ENCODE measurements at places on chromosomes 4 and X.

DNA sequence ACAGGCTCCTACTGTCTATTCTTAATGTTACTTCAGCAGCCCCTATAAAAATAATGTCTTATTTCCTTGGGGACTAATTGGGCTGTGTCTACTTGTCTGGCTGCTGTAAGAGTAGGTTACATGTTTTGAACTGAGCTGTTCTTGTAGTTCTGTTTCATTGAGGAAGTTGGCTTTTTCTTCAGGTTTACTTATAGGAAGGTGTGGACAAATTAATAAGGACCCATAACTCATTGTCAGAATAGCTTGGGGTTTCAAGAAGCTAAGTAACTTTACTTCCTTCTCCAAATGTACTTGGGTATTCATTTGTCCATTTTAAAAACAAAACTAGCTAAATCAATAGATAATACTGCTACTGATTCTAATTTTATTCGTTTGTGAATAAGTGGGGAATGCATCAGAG lies 487.2 kb downstream of the FAT4 start:
- no peak for DNase-seq

- DNase-seq, result no peak
Observed at GRCh38 chr4:182831376-182831775, 85.8 kb downstream of the DCTD start.

DNA sequence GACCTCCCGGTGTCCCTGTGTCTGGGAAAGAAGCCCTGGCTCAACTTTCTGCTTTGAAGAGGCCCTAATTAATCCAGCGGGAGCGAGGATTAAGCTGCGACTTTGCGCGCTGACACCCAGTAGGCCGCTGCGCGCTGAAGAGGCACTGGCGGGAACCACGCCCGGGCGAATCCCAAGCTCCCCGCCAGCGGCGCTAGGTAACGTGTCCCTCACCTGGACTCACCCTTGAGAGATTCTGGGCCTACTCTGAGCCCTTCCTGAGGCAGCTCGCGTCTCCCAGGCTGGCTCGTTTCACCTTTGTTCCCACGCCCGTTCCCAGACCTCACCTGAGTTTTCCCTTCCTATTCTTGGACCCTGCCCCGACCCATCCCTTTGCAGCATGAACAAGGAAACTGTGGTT lies 616 bp upstream of the KLHL34 start:
- no peak for DNase-seq

GRCh38 chrX:31024866-31025265 lies 47.0 kb downstream of the FTHL17 start:
- DNase-seq, result no peak

- no peak for DNase-seq
Observed at GRCh38 chr4:136754810-136755530, 777.3 kb downstream of the PCDH18 start.

GRCh38 chr4:107893171-107894137 lies 37.9 kb upstream of the CYP2U1 start:
- no peak for DNase-seq

- no peak for DNase-seq
Observed at GRCh38 chr4:184994010-184994622, 24.2 kb upstream of the HELT start.

DNA sequence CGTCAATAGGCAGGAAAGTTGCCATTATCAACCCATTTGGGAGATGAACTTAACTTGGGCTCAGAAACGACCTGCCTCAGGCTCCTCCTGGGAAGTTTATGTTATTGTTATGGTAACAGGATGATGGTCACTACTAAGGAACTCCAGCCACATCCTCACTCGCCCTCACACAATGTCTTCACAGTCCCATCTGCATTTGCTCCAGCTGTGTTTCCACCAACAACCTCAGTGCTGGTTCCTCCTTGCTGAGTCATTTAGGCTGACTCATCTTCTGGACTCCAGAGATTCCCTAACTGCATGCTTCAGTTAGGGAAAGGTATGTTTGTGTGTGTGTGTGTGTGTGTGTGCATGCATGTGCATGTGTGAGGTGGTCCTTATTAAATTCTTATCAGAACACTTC lies 293.4 kb upstream of the BOD1L1 start:
- DNase-seq, result no peak

- DNase-seq, result no peak
Observed at GRCh38 chrX:96985046-96985445, 101.3 kb downstream of the RPA4 start.

GRCh38 chrX:18424482-18425198 lies 768 bp upstream of the CDKL5 start:
- DNase-seq, result no peak

DNA sequence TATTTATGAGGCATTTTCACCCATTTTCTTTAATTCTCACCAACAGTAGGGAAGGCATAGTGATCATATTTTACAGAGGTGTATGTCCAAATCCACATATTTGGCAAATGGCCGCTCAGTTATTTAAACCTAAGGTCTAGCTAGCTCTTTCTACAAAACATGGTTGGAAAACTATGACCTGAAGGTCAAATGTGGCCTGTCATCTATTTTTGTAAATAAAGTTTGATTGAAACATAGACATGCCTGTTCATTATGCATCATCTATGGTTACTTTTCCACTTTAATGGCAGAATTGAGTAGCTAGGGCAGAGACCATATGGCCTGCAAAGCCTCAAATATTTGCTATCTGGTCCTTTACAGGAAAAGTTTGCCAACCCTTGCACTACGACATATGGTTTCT lies 44.2 kb downstream of the GBA3 start:
- DNase-seq, result no peak

DNA sequence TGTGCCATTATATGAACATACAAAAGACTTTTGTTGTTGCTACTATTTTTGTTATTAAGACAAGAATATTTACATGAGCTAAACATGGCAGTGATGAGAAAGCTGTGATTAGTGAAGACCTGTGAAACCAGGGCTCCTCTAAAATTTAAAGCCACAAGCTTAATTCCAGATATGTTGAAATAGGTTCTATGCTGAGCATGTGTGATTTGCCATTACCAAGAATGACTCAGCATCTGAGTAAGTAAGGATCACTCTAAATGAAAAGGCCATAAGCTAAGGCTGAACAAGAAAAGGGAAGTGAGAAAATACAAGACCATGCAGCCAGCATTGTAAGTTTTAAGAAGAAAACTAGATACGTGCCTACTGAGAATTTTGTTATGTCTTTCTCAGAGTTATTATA lies 75.9 kb upstream of the CAMK2D start:
- DNase-seq, result no peak

- no peak for DNase-seq
Observed at GRCh38 chr4:116358633-116359222, 726.6 kb downstream of the TRAM1L1 start.

- DNase-seq, result no peak
Observed at GRCh38 chr4:69823481-69824186, 36.3 kb downstream of the SULT1E1 start.

- no peak for DNase-seq
Observed at GRCh38 chr4:147328756-147329446, 152.0 kb upstream of the EDNRA start.

DNA sequence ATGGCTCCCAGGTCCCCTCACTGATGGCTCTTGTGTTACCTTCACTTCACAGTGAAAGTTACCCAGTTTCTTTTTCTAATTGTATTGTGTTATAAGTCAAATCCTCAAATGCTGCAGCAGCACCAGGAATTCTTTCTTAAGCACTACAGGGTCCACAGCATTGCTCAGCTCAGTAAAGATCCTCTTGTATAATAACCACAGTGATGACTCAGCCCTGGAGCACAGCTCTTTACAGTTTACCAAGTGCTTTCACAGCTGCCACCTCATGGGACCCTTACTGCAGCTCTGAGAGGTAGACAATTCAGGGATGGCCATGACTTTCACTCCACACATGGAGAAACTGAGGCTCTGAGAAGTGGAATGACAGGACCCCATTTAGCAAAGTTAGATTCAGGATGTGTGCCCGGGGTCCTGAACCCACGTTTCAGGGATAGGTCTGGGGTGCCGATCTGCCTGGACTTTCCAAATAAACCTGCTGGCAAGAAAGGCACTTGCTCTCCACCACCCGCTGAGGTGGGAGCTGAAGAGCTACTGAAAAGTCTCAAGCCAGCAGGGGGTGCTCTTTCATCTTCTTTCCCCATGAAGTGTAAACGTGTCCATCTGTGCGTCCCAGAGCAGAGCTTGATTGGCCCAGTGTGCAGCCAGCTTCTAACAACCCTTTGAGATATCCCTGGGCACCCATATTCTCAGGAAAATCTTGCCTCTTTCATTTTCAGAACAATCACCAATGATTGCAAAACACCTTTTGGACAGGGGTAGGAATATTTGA lies 35.7 kb upstream of the GABRQ start:
- DNase-seq, result no peak

GRCh38 chr4:93147524-93148212 lies 680.9 kb upstream of the ATOH1 start:
- no peak for DNase-seq

DNA sequence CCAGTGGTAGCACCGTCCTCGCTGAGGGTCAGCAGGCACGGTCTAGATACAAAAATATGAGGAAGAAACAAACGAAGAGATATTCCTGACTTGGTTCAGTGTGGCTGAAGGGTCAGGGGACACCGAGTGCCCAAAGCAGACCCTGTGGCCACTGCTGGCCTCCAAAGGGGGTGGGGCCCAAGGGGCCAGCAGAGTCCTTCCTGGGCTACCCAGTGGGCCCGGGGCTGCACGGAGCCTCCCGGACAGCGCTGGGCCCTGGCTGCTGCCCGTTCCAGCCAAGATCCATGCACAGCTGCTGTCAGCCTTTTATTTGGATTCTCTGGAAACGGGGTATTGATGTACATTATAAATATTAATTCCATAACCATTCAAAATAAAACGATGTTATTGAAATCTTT lies 20.4 kb downstream of the NELFA start:
- no peak for DNase-seq

DNA sequence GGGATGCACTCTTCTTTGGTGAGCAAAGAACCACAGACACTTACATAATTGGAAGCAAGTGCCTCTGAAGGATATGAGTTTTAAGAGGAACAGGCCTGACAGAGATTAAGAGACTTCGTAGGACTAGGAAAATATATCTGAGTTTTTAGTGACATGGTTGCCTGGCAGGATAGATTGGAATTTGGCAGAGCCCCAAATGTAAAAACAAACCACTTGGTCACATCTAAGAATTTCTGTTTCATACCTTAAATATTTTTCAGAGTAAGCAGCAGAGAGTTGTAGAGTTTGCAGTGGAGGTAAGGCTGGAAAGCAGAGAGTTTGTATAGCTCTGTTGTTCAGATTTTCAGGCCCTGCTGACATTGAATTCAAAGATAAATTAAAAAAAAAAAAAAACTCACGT lies 150.1 kb upstream of the MAGEB2 start:
- no peak for DNase-seq

DNA sequence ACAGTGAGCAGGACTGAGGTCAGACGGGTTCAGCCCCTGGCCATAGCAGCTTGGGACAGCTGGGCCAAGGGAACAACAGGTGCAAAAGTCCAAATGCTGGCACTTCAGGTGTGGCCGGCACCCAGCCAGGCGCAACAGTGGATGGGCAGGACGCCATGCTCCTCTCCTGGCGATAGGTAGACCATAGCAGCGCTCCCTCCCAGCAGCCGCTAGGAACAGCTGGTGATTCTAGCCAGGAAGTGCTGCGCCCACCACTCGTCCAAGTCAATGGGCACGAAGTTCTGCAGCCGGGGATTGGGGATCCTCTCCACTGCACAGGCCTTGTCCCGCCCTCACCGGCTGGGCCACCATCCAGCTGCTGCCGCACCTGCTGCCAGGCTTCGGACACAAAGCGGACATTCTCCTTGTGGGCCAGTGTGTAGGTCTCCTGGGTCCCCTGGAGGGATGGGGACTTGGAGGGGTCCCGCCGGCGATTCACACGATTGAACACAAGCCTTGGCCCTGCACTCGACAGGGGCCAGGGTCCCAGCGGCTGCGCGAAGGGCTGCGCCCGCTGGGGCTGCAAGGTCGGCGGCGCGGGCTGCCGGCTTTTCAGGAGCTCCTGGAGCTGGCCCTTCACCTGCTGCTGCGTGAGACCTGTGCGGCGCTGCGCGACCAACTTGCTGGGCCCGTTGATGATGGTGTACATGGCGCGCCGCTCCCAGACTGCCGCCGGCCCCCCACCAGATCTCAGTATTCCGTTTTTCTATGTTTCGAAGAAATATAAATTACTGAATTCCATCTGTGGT lies 227.5 kb upstream of the STK26 start:
- DNase-seq, result no peak

DNA sequence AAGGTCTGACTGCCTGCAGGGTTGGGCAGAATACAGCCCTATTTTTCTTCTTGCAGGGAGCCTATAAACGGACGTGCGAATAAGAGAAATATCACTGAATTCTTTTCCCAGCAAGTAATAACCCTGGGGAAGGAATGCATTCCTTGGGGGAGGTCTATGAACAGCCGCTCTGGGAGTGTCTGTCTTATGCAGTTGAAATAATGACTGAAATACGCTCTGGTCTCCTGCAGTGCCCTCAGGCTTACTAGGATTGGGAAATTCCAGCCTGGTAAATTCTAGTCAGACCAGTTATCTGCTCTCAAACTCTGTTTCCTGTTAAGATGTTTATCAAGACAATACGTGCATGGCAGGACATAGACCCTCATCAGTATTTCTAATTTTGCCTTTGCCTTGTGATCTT lies 72.1 kb upstream of the FAM241A start:
- DNase-seq, result no peak

GRCh38 chr4:67721770-67722597 lies 21.0 kb upstream of the UBA6 start:
- DNase-seq, result no peak

GRCh38 chr4:140236654-140237169 lies 82.7 kb upstream of the MAML3 start:
- DNase-seq, result no peak

GRCh38 chrX:45621376-45622041 lies 420.8 kb upstream of the DIPK2B start:
- no peak for DNase-seq

- no peak for DNase-seq
Observed at GRCh38 chrX:43313035-43313434, 343.1 kb upstream of the MAOA start.
